Iris pigment epithelial cell (primary cell): ENCODE measurements at places on chromosomes 3 and 15.

- no peak for DNase-seq
Measured at GRCh38 chr3:74423867-74424266, 190.6 kb downstream of the CNTN3 start.

DNA sequence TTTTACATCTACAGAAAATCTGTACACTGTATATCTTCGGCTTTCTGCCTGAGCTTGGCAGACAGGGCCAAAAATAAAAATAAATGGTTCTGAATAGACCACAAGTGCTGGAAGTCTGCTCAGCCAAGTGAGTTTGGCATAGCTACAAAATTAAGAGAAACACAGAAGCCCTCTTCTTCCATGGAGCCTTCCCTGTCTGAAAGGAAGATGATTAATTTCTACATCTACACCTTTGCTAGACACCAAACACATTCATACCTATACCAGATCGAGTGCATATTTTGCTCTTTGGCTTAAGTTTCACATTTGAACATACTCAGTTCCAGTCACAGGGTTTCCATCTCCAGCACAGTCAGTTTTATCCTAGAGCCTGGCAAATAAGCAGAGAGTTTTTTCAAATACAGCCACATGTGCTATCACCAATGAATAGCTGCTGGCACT is 224.6 kb downstream of the GREM1 start:
- no peak for DNase-seq

DNA sequence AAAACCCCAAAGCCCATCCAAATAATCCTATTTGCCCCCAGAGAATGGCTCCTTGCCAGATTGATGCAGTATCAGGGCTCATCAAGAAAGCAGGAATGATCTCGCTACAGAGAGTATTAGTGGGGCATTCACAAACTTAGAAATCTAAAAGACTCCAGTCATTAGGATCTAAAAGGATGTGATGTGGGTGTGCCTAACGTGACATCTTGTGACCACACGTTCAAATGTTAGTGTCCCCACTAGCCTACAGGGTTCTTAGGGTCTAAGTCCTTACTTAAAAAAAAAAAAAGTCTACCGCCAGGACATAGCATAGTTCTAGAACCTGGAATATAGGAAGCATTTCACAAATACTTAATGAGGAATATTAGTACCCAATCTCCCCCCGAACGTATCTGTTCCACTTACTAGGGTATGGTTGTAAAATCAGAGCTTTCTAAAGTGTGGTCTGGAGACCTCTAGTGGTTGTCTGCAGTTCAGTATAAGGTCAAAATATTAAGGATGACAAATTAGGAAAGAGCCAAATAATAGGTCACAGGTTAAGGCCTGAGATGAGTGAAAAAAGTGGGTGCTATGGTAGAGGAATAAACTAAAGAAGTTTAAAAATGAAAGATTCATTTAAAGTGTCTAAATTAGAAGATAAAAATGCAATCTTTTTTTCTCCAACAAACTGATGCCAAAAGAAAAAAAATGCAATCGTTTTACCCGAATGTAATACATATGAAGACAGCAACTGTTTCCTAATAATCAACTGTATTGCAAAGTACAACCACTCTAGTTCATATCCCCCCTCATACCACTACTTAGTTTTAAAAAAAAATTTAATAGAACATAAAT is 4.2 kb upstream of the CHRM5 start:
- peak; percentile 45 for DNase-seq

- no peak for DNase-seq
Measured at GRCh38 chr15:40087068-40087810, 21.4 kb downstream of the BMF start.

GRCh38 chr15:41992803-41993190 is 20.4 kb upstream of the EHD4 start:
- DNase-seq: no peak

DNA sequence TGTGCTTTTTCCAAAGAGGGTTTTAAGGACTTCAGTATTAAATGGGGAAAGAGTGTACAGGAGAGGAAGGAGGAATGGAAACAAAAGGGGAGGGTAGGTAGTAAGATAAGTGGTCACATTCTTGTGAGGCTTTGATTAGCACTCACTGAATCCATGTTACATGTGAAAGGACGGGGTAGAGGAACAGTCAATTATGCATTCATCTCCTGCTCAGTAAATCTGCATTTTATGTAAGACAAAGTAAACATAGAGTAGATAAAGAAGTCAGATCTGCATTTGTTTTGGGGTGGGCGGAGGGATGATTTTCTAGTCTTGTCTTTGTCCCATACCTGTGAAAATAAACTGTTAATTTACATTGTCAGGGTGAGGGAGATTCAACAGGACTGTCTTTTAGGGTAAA is 50.8 kb downstream of the SACM1L start:
- DNase-seq: no peak
